ENCODE measurements at places on chromosomes 5 and 9.

GRCh38 chr5:20370061-20370460 lies 382.1 kb upstream of the CDH18 start:
- no peak for DNase-seq

DNA sequence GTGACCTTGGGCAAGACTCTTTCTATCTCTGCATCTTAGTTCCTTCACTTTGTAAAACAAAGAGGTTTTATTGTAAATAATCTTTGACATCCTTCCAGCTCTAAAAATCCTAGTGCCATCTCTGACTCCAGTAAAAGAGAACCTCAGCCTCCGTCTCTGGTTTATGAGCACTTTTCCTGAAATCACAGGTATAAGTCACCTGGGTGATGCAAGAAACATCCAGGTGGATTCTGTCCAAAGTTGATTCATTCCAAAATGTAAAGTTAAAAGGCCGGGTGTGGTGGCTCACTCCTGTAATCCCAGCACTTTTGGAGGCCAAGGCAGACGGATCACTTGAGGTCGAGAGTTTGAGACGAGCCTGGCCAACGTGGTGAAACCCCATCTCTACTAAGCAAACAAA lies 21.1 kb upstream of the UBAP2 start:
- DNase-seq = no peak

- no peak for DNase-seq
Measured at GRCh38 chr5:99940540-99940939, 594.6 kb upstream of the FAM174A start.

GRCh38 chr9:3736161-3736560 lies 210.4 kb upstream of the RFX3 start:
- no peak for DNase-seq

GRCh38 chr5:133825631-133826289 lies 142.7 kb downstream of the C5orf15 start:
- DNase-seq = no peak

GRCh38 chr9:70117835-70118319 lies 74.2 kb downstream of the MAMDC2 start:
- DNase-seq = no peak

DNA sequence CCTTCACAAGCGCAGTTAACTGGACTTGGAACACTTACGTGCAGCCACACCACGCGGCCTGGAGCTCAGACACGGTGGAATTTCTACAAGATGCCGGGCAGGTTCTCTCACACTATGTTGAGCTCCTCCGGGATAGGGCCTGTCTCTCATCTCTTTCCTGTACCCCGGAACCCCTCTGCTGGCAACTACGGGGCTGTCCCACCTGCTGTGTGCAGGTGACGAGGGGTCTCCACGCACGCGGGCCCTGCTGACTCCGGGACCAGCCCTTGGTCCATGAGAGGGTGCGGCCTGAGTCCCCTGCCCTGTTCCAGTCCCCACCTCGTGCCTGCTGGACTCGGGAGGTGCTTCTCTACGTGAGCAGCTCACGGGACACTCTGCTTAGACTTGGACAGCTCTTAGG lies 40.1 kb downstream of the SLC6A3 start:
- DNase-seq = no peak

DNA sequence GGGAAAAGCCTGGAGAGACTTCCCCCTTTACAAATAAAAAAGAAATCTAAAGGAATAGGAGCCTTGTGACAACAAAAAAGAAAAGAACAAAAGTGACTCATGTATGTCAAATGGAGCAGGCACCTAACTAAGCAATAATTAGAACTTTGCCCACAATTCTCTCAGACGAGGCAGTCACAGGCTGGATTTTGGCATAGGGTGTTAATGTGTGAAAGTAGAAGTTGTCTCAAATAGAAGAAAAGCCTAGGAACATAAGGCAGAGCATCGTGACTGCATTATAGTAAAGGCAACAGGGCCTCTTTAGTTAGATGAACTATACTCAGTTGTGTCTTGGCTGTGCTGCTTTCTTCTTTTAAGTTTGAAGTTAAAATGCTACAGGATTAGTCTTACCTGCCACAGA lies 219.9 kb upstream of the TMEM161B start:
- no peak for DNase-seq

- no peak for DNase-seq
Measured at GRCh38 chr5:102843997-102844396, 88.9 kb downstream of the PAM start.

- no peak for DNase-seq
Measured at GRCh38 chr5:54415147-54415546, 40.4 kb upstream of the HSPB3 start.

GRCh38 chr9:113431191-113431590 lies 20.6 kb downstream of the C9orf43 start:
- no peak for DNase-seq

DNA sequence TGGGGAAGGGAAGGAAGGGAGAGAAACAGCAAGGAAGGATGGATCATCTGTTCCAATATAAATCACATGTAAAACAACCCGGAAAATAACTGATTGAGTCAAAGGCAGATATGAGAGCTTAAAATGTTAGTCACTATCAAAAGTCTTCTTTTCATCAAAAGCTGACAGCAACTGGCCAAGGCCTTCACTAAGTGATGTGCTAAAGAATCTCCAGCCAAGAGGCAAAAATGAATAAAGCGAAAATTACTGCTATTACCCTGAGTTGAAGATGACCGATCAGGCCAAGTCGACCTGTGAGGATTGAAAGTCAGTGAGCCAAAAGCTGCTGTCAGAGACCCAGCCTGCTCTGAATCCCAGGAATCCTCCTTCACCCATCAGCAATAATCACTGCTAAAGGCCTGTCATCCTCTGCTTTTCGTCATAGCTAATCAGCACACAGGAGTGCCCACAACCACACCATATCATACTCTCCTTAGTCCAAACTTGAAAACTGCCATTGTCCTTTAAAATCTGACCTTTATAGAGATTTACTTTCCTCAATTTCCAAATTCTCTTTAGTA lies 736.9 kb downstream of the TLE1 start:
- DNase-seq = no peak

- DNase-seq = no peak
Measured at GRCh38 chr5:9324348-9325077, 221.4 kb downstream of the SEMA5A start.

- no peak for DNase-seq
Measured at GRCh38 chr9:82829818-82830217, 233.1 kb downstream of the RASEF start.

DNA sequence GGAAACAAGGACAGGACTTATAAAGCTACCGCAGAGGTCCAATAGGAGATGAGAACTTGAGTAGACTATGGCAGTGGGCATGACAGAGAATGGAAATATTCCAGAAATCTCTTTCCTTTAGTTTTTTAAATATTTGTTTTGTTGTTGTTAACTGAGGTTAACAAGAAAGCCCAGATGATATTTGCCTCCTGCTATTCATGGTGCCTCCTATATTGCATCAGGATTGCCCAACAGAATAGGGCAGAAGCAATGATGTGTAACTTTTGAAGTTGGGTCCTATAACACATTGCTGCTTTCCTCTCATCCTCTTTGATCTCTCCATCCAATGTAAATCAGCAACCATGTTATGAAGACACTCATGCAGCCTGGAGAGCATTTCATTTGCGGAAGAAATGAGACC lies 42.8 kb downstream of the PDE4D start:
- DNase-seq = no peak

GRCh38 chr5:176875783-176876505 lies 23.2 kb downstream of the HK3 start:
- no peak for DNase-seq

- no peak for DNase-seq
Measured at GRCh38 chr5:166695326-166695725, 1596.1 kb upstream of the WWC1 start.
